ENCODE measurements at places on chromosomes 3 and 15. TPM values are rescaled to one million over a fixed set of nuclear protein-coding genes. Genes with fewer than 3 reads are reported as not detected.
A peak's percentile ranks its signal among the peaks of the same experiment; 100 is the strongest.

DNA sequence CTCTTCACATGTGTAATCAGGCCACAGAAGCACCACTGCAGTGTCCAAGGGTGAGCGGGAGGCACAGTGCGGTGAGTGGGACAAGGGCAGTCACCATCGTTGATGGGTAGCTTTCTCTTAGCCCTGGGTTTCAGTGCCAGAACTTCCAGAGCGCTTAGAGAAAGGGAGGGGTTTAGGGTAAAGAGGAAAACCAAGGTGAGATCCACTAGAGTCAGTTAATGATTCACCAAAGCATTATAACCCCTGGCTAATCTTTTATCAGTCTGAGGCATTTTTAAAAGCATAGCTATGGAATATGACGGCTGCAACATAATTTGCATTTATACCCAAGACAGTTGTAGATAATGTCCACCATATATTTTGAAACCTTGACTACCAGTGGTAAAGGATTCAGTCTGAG, 94.8 kb downstream of the SHQ1 start:
- DNase-seq, result no peak

Gene LEKR1
- 0.32 TPM for total RNA-seq

GRCh38 chr15:40793216-40793989, 13.5 kb upstream of the ZFYVE19 start:
- DNase-seq, result no peak

Gene ACKR2
- total RNA-seq, result 1.5 TPM

DNA sequence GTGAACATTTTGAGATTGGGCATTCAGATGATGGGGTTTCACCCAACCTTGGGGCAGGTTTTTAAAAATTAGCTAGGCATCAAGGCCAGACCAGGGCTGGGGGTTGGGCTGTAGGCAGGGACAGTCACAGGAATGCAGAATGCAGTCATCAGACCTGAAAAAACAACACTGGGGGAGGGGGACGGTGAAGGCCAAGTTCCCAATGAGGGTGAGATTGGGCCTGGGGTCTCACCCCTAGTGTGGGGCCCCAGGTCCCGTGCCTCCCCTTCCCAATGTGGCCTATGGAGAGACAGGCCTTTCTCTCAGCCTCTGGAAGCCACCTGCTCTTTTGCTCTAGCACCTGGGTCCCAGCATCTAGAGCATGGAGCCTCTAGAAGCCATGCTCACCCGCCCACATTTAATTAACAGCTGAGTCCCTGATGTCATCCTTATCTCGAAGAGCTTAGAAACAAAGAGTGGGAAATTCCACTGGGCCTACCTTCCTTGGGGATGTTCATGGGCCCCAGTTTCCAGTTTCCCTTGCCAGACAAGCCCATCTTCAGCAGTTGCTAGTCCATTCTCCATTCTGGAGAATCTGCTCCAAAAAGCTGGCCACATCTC, 6.1 kb downstream of the RHO start:
- no peak for DNase-seq

- no peak for DNase-seq
Observed at GRCh38 chr3:70811880-70812279, 499.4 kb upstream of the MDFIC2 start.

DNA sequence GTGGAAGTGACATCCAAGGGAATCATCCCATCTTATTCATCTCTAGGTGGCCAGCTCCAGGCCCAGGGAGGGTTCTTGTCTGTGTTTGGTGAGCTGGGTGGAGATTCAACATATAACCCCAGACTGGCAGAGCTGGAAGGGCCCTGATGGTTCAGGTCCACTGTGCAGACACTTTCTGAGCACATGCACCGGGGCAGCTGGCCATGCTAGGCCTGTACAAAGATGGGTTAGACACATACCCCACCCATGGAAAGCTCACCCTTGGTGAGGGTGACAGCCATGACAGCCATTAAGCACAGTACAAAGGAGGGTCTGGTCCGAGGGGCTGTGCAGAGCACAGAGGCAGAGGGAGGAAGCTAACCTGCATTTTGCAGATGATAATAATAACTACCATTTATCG, 100.4 kb downstream of the CORO2B start:
- peak; percentile 55 for DNase-seq

DNA sequence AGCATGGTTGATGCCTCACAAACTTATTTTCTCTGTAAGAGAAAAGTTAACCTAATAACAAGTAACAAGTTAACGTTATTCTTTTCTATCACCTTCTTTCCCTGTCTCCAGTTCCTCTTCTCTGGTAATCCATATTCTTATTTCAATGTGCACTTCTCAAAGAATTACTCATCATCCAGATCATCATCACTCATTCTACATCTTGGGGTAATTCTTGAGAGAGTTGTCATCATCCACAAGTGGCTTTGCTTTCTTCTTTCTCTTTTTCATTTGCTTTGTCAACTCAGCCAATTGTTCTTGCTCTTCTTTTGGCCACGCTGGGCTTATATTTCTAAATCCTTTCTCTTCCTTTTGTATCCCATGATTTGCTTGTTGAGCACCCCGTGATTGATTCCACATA, 20.8 kb upstream of the RNF111 start:
- DNase-seq, result no peak

Gene GATM
- 40.0 TPM for total RNA-seq

Gene NMB
- 2.6 TPM for total RNA-seq

DNA sequence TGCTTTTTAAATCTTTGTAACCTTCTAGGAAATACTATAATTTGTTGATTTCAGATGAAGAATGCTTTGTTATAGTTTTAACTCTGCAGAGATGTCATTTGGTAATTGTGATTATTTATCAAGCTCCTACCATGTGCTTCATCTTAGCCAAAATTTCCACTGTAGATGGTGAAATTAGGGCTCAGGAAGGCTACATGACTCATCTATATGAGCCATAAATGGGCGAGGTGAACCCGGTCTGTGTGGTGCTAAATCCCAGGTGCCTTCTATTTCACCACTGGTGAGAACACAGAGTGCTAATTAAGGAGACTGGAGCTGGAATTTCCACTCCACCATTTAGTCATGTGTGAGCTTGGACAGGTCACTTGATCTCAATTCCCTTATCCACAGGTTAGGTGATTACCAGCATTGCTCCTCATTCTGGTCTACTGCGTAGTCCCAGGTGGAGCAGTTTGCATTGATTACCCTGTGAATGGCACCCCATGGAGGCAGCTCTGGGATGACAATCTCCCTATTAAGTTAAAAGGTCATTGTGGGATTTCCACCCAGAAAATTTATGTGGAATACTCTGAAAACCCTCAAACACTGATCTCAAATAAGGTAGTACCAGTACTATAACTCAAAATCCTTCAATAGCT, 2.8 kb upstream of the CCR3 start:
- DNase-seq, result no peak

Gene OXTR
- total RNA-seq, result 0.30 TPM

Gene SECISBP2L
- total RNA-seq, result 40.9 TPM

DNA sequence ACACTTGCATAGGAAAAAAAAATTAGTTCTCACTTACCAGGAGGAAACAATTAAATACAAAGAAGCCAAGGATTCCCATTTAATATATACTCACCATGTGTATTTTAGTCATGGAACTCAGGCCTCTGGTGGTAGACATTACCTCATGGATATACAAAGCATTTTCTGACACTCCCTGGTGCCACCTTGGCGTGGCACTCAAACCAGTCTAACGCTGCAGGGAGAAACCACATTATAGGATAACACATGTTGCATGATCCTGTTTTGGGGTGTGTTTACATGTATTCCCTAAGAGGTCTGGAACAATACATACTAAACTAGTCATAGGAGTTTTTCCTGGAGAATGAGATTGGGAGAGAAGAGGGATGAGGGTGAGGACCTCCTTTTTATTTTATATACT, 5.9 kb upstream of the RTF1 start:
- DNase-seq, result no peak

GRCh38 chr15:64013179-64014062, 32.9 kb downstream of the DAPK2 start:
- DNase-seq, result no peak

DNA sequence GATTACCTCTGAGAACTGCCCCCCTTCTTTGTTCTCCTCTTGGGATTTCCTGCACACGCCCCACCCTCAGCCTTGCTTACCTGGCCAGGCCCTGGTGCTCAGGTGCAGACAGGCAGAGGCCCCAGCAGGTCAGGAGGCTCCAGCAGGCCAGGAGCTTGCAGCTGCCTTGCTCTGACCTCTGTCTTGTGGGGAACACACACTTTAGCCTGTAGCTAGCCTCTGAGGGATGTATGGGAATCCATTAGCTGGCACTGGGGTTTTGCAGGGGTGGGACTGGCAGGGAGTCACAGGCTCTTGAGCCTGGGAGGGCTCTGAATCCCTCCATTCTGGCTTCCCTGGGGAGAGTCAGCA, 2.7 kb downstream of the SMAD6 start:
- no peak for DNase-seq

DNA sequence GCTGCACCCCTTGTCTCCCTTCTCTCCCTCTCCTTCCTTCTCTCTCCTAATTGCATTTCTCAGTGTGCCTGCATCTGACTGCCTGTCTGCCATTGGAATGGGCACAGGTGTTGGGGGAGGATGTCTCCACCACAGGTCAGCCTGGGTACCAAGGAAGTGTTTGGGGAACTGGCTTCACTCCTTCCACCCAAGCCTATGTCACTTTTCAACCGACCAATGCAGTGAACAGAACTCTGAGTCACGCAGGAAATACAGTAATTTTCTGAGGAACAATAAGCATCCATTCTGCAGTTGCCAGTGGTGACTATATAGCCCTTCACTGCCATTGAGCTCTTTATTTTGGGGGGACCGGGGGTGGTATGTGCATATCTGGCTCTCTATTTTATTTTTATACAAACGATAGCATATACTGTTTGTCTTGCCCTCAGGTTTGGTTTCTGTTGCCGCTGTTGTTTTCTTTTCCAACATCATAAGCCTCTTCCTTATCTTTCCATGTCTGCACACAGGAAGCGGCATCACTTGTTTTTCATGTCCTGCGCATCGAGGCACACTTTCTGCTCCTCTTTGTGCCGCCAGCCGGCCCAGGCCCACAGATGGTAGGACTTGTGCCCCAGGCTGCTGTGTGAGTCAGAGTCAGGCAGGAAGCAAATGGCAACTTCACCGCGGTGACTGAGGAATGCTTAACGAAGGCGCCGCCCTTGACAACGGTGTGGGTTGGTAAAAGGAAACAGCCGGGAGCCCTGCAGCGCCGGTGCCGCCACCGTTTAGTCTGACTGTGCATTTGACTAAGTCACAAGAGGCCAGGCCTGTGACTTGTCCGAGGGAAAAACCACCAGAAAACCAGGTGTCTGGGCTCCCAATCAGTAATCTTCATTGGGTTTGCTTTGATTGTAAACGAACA, 21.1 kb upstream of the CDCP1 start:
- peak; percentile 88 for DNase-seq

DNA sequence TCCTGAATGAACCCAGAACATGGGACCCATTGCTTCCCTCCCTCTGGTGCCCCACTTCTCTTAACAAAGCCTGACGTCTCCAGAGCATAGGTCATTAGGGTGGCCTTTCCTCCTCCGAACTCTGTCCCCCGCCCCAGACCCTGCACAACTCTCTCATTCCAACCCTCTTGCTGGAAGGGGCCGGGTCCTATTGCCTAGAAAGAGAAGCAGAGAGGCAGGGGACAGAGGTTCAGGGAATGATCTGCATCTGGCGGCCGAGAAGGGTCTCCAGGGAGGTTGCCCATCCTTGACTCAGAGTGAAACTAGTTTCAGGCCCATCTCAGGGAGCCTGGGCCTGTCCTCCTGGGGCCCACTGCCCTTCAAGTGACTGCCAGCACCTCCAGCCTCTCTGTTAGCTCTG, 79.0 kb downstream of the LINGO1 start:
- DNase-seq, result no peak

Gene GP5
- 0.22 TPM for total RNA-seq

DNA sequence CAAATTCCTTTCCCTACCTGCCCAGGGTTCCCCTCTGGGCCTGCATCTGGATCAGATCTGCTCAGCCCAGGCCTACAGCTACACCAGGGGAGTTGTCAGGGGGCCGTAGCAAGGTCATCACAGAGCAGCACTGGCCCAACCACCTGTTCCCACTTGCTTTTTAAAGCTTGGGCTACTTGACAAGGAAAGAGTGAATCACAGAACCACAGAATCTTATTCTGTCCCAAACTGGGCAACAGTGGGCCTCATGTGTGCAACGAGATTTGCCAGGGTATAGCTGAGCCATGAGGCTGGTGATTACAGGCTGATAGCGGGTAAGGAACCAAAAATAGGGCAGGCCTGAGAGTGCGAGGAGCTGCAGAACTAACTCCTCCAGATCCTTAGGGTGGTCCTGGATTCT, 66.7 kb downstream of the MYLK start:
- no peak for DNase-seq

Gene SPINK8
- not detected for total RNA-seq
